ENCODE measurements at places on chromosomes 13 and 19. TPM values are rescaled to one million over a fixed set of nuclear protein-coding genes. Genes with fewer than 3 reads are reported as not detected.

KLK12 gene
- not detected for total RNA-seq

OR7C1 gene
- not detected for total RNA-seq

ZNF304 gene
- 12.2 TPM for total RNA-seq

ICAM4 gene
- total RNA-seq, result 0.11 TPM

ZNF667 gene
- total RNA-seq, result 2.1 TPM

FOXA3 gene
- total RNA-seq, result 0.09 TPM

IGFL4 gene
- not detected for total RNA-seq

RNF17 gene
- not detected for total RNA-seq

MYH14 gene
- total RNA-seq, result 0.09 TPM

CATSPERD gene
- total RNA-seq, result not detected

IL17D gene
- 1.5 TPM for total RNA-seq

NLRP5 gene
- not detected for total RNA-seq

APOC1 gene
- 1.5 TPM for total RNA-seq

AKAP8 gene
- 18.5 TPM for total RNA-seq

PLIN5 gene
- 23.5 TPM for total RNA-seq

ZNF225 gene
- total RNA-seq, result 5.9 TPM

PLK5 gene
- not detected for total RNA-seq

NPHS1 gene
- not detected for total RNA-seq

CERS1 gene
- 1.8 TPM for total RNA-seq

GSK3A gene
- 10.2 TPM for total RNA-seq

PIAS4 gene
- 26.6 TPM for total RNA-seq

NLRP9 gene
- total RNA-seq, result not detected

Data from dermis lymphatic vessel endothelial cell (primary cell).